ENCODE measurements at places on chromosomes 1 and 21.
A peak's percentile ranks its signal among the peaks of the same experiment; 100 is the strongest.

DNA sequence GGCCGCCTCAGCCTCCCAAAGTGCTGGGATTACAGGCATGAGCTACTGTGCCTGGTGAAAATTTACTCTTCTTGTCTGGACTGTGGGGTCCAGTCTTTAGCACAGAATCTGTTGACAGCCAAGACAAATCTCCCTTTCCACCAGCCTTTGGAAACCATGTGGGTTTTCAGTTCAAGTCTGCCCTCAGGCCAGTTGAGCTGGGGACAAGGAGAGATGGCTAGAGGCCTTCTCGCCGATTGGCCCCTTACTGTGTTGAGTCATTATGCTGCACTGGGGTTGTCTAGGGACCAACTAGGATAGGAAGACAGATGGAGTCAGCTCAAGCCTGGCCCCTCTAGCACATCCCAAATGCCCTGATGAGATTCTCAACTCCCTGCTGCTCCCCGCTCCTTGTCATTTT is 8.6 kb upstream of the NKAIN1 start:
- DNase-seq: no peak

- DNase-seq: no peak
Observed at GRCh38 chr1:111141245-111142220, 1.5 kb downstream of the CEPT1 start.

DNA sequence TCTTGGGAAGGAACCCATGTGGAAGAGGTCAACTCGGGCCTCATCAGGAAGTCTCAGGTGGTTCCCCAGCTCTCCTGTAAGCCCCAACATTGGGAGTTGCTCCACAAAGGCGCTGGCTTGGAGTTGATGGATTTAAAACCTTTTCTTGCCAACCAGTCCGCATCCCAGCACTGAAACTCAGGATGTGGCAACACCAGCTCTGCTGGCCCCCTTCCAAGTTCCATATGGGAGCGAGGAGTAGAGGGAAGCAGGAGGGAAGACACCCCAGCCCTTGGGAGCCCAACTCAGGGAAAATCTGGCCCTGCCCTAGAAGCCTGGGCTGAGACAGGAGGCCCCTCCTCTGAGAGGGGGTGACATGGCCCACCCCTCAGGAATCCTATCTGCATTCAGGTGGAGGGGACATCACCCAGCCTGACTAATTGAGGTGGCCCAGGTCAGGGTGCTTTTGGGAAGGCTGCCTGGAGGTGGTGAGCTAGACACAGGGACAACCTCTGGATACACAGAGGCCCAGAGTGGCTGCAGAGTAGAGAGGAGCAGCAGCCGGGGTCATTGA is 33.1 kb upstream of the DMBX1 start:
- peak; percentile 34 for DNase-seq

- peak; percentile 26 for DNase-seq
Observed at GRCh38 chr1:66399888-66400529, 133.9 kb upstream of the SGIP1 start.

- DNase-seq: no peak
Observed at GRCh38 chr1:116407033-116407432, 34.0 kb downstream of the ATP1A1 start.

DNA sequence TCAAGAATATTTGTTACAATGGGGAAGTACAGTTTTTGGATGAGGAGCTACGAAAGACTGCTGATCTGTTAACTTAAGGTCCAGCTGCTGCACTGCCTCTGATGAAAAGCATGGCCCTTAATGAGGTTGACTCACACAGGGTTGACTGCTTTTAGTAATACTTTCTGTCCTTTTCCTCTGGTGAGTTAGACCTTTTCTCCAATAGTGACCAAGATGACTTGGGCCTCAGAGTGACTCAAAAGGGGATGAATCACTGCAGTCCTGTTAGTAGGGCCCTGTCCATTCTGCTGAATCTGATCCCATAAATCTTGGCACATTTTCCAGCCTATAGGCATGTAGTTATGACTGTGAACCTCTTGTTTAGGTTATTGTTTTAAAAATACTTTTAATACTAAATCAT is 2.7 kb downstream of the DISP1 start:
- peak; percentile 70 for DNase-seq

DNA sequence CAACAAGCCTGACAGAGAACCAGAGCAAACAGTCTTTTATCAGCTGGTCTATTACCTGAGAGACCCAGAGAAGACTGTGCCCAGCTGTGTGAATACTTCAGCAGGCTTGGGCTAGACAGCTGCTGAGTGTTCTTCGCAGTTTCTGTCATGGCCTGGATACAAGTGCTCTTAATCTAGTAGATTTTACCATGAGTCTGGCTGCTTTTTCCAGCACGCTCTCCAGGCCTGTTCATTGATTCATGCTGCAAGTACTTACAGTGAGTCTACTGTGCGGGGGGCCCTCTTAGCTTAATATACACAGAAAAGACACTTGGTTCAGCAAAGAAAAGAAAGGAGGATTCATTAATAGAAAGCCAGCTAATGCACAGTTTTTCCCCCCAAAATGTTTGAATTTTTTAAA is 48.5 kb downstream of the RGS7 start:
- DNase-seq: no peak

- DNase-seq: peak; percentile 43
Observed at GRCh38 chr1:62175568-62176179, 19.0 kb upstream of the L1TD1 start.

- DNase-seq: peak; percentile 29
Observed at GRCh38 chr1:192807211-192808162, 1.4 kb upstream of the RGS2 start.

GRCh38 chr1:228903434-228904071 is 168.3 kb downstream of the RHOU start:
- DNase-seq: peak; percentile 7

GRCh38 chr1:212666116-212666775 is 33.4 kb downstream of the BATF3 start:
- no peak for DNase-seq

GRCh38 chr1:1040004-1040991 is 20.4 kb downstream of the AGRN start:
- peak; percentile 80 for DNase-seq

GRCh38 chr21:37645848-37646247 is 270.4 kb downstream of the KCNJ6 start:
- no peak for DNase-seq

DNA sequence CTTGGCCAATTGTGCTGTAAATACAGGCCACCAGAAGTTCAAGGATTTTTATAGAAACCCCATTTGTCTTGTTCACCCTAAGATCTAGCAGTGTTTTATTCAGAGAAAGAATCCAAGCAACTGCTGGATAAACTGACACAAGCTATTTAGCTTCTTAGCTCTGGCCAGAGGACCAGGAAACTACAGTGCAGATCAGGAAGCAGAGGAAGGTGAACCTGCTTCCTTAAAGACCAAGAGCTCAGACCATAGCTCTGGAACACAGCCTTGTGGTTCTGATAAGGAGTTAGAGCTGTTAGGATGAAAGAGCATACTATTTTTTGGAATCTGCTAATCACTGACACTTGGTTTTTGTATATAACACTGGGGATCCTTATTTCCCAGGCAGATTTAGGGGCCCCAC is 5.2 kb upstream of the CCDC17 start:
- no peak for DNase-seq

DNA sequence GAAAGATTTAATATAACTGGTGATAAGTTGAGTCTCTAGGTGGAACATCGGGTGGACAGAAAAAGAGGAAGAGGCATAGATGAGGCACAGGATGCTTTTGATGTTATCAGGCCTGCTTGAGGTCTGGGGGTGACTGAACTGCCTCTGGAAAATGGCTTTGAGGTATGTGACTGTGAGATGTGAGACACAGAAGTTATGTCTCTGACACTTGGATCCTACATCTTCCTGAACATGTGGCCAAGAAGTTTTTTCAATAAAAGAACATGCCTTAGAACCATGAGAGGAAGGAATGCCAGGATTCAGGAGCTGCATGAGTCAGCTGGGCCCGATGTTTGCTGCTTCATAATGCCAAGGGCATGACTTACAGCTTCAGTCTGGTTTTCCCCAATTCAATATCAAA is 11.5 kb upstream of the AIM2 start:
- peak; percentile 90 for DNase-seq

- no peak for DNase-seq
Observed at GRCh38 chr1:174696026-174696821, 248.5 kb downstream of the GPR52 start.

DNA sequence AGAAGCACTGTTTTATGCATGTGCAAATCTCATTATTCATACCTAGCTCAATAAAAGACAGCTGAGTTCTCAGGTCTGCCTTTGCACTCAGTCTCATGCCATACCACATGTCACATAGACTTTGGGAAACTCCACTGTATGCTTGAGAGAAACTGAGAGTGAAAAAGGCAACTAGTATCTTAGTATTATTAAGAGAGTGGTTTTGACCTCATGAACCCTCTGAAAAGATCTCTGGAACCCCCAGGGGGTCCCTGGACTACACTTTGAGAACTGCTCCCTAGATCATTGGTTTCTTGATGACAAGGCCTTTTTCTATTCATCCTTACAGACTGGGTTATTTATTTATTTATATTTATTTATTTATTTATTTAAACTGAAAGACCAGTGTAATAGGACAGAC is 3.7 kb upstream of the RHEX start:
- DNase-seq: no peak

- DNase-seq: no peak
Observed at GRCh38 chr1:86396498-86396890, 371 bp upstream of the ODF2L start.

GRCh38 chr1:219085082-219085481 is 88.6 kb upstream of the LYPLAL1 start:
- peak; percentile 71 for DNase-seq

GRCh38 chr1:209607102-209607794 is 23.7 kb downstream of the CAMK1G start:
- DNase-seq: peak; percentile 24

DNA sequence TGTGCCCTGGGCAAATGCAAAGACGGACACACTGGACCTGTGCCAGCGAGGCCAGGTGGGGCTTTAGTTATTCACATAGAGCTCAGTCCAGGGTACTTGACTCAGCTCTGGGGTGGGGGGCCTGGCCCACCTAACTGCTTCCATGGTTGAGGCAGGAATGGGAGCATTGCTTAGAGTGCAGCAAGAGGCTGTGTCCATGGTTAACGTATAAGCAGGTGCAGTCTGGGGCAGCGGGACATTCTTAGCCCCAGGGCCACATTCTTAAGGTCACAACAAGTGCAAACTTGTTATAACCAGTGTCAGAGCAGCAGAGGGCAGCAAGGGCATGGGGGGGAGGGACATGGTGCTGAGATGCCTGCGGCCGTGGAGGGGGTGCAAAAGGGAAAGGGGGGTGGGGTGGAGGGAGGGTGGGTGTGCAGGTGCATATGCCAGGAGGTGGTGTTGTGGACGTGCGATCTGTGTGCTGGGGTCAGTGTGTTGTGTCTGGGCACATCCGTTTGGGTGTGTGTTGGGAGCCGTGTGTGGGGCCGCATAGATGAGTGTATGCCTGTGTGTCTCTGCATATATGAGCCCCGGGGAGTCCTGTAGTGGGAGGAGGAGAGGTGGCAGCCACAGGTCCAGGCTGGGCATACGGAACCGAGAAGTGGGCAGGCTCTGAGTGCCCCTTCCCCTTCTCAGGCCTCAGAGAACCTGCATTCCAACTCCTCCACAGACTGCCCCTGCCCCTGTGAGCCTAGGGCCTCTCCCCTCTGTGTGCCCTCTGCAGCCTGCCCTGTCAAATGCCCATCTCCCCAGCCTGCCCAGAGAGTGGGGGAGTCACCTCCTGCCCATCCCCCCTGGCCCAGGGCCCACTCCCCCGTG is 8.4 kb downstream of the KCNJ10 start:
- DNase-seq: no peak
